AG04450 (cell line): ENCODE measurements at places on chromosomes 7 and 10. TPM values are rescaled to one million over a fixed set of nuclear protein-coding genes. Genes with fewer than 3 reads are reported as not detected.
A peak's percentile ranks its signal among the peaks of the same experiment; 100 is the strongest.

DNA sequence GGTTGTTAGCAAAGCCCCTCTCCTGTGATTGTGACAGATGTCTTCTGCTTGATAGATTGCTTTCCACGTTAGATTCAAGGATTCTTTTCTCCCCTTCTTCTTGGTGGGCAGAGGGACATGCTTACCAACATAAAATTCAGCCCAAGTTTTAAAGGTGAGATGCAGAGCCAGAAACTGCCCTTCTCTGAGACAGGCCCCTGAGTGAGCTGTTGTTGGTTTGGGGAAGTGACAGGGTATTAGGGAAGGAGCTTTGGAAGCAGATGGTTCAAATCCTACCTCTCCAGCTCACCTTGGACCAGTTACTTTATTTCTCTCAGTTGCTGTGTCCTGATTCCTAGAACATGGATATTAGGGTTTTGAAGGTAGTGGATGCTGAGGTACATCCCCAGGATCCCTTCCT is 53.0 kb downstream of the SORCS3 start:
- DNase-seq, result no peak

Gene SERPINE1
- 356 and 417 TPM in 2 replicates for polyA plus RNA-seq

Gene ADGRA1
- not detected in 2 replicates for polyA plus RNA-seq

Gene TAS2R40
- polyA plus RNA-seq, result not detected in 2 replicates

GRCh38 chr7:144720149-144720548 is 115.7 kb downstream of the TPK1 start:
- DNase-seq, result no peak

Gene TRIL
- polyA plus RNA-seq, result 0.15 and 0.16 TPM in 2 replicates

GRCh38 chr10:90969947-90970673 is 49.2 kb upstream of the ANKRD1 start:
- peak; percentile 18 for DNase-seq

DNA sequence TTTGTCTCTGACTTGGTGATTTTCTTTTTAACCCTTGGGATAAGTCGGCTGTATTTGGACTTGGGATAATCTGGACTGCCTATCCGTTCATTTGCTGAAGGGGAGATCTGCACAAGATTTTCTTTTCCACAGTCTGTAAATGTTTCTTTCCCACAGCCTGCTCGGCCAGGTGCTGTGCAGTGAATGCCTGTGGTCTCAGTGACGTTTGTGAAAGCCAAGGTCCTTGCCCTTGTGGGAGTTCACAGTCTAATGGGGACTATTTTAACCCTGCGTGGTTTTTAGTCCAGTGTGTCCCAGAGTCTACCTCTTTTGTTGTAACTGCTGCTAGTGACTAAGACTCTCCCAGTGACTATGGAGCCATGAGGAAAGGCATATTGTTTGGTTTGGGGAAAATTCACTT is 8.9 kb downstream of the PNLIP start:
- no peak for DNase-seq

Gene HOXA6
- 1.2 and 1.3 TPM in 2 replicates for polyA plus RNA-seq

GRCh38 chr7:158638001-158638400 is 50.4 kb upstream of the PTPRN2 start:
- DNase-seq, result no peak

- no peak for DNase-seq
These were observed 784 bp upstream of the SERPINE1 start for GRCh38 chr7:101125989-101126650.

Gene PKD2L1
- polyA plus RNA-seq, result not detected in 2 replicates

DNA sequence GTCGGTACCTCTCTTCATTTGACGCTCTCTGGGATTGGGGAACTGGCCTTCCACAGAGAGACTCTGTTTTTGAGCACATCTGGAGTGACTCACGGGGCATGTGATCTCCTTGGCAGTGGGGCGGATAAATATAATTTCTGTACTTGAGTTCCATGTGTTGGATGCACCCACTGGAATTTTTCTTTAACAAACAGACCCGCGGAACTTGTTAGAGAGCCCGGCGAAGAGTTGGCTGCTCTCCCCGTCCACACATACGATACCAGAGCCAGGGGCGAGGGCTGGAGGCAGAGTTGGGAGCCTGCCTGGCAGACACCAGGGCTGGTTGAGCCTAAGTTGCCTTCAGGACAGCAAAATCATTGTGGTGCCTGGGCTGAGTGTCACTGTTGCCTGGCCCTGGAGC is at the start of gene FAM180A:
FAM180A (minus strand) TSS at position 44 of the 400 bp plus-strand sequence. CDS start 233 bp downstream, outside the sequence.
- DNase-seq, result peak; percentile 78

- no peak for DNase-seq
These were observed 59.4 kb downstream of the PLPP4 start for GRCh38 chr10:120516426-120516825.

GRCh38 chr10:78567680-78568455 is 500.9 kb upstream of the ZMIZ1 start:
- no peak for DNase-seq

- DNase-seq, result no peak
These were observed 149.2 kb downstream of the REEP3 start for GRCh38 chr10:63670291-63670898.

DNA sequence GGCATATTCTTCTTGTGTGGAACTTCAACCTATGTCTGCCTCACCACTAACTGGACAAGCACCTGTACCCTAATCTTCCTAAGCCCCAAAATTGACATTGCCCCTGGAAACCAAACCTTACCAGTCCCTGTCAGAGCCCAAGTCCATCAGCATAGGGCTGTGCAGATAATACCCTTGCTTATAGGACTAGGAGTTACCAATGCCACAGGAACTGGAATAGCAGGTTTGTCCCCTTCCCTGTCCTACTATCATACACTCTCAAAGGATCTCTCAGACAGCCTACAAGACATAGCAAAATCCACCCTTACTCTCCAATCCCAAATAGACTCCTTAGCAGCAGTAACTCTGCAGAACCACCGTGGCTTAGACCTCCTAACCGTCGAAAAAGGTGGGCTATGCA is 19.8 kb downstream of the ZNF107 start:
- no peak for DNase-seq

DNA sequence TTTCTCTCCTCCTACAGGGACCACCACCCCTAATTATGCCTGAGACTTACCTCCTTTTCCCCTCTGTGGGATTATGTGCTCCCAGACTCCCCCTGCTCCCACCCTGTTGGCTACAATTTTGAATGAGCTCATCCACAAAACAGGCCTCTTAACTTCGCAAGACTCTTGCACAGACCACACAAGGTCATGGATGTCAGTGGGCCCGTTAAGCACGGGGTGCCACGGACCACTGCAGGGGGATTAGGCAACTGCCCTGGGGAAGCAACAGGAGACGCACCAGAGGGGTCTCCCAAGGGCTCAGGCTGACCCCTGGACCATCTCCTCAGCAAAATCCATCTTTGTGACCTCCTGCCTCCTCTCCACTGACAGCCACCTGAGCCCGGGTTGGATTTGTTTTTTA is 42.1 kb upstream of the COL13A1 start:
- DNase-seq, result peak; percentile 32

- DNase-seq, result no peak
These were observed 995 bp upstream of the CLDN3 start for GRCh38 chr7:73770860-73771670.

DNA sequence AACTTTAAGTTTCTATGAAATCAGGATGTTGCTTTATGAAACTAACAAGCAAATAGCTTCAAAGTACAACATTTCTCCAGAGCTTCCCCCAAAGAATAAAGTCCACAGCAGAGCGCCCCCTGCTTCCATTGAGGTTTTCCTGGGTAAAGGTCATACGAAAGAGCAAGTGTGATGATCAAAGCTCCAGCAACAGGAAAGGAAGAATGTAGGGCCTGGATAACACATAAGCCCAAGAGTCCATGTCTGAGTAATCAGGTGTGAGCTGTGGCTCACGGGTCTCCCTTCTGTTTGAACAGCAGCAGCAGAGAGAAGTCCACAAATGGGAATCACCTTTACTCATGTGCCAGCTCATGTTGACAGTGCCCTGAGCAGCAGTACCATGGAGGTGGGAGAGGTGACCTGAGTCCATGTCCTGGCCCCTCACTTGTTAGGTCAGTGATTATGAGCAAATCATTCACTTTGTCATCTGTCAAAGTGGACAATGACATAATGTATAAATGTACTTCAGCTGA is 50.5 kb downstream of the MRPL32 start:
- no peak for DNase-seq

DNA sequence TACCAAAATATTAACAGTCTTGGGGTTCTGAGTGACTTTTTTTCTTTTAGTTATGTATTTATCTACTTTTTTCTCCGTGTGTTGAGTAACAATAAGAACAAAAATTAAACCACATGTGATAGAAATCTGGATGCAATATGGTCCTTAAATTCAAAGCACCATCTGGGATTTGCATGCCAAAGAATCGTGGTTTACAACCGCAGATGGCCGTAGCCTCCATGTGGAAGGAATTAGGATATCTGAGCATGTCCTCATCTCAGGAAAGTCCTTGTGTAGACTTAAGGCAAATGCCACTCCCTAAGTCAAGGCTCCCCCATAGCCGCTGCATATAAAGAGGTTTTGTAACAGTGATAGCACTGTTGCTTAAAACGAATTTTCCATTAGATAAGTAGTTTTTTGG is 304.0 kb downstream of the ZEB1 start:
- no peak for DNase-seq

DNA sequence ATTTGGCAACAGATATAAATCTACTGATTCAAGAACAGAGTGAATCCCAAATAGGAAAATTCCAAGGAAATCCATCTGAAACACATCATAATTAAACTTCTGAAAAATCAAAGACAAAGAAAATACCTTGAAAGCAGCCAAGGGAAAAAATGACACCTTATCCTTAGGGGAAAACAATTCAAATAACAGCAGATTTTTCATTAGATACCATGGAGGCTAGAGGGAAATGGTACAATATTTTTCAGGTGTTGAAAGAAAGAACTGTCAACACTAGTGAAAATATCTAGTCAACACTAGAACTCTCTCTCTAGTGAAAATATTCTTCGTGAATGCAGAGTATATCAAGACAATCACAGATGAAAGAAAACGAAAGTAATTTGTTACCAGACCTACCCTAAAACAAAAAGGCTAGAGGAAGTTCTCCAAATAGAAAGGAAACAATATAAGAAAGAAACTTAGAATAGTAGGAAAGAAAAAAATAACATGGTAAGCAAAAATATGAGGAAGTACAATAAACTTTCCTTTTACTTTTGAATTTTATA is 5.7 kb upstream of the FAM241B start:
- no peak for DNase-seq

- no peak for DNase-seq
These were observed 114.4 kb upstream of the GLI3 start for GRCh38 chr7:42351316-42351935.

Gene TUBB8
- 0.20 TPM in 1 of 2 replicates, not detected in the other for polyA plus RNA-seq

- no peak for DNase-seq
These were observed 236.0 kb downstream of the GLRX3 start for GRCh38 chr10:130372222-130372621.

- no peak for DNase-seq
These were observed 15.5 kb downstream of the CAMK2G start for GRCh38 chr10:73858750-73859427.

GRCh38 chr10:131726076-131726880 is 174.5 kb upstream of the PPP2R2D start:
- DNase-seq, result no peak

- DNase-seq, result no peak
These were observed 44.2 kb downstream of the CAMK2B start for GRCh38 chr7:44280993-44281721.

Gene UCMA
- not detected in 2 replicates for polyA plus RNA-seq

Gene ACSL5
- 1.8 and 2.0 TPM in 2 replicates for polyA plus RNA-seq

Gene CAMK2B
- 0.12 TPM in 1 of 2 replicates, not detected in the other for polyA plus RNA-seq

Gene SHTN1
- 6.7 and 9.9 TPM in 2 replicates for polyA plus RNA-seq

GRCh38 chr10:82190432-82191260 is 315.7 kb downstream of the NRG3 start:
- no peak for DNase-seq

Gene PALD1
- 0.17 TPM in 2 replicates for polyA plus RNA-seq

DNA sequence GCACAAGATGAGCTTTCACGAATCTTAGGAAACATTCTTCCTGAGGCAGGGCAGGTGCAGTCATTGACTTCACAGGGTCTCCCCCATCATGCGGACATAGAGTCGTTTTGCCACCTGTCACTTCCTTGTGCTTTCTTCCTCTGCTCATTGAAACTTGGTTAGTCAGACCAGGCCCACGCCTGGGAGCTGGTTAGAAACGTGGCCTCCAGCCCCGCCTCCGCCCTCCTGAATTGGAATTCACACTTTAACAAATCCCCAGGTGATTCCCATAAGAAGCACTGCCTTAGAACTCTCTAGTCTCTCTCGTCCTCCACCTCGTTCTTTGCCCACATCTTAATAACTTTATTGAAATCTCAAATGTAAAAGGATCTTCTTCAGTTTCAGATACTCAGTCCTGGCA is 265.5 kb upstream of the FZD8 start:
- DNase-seq, result no peak

DNA sequence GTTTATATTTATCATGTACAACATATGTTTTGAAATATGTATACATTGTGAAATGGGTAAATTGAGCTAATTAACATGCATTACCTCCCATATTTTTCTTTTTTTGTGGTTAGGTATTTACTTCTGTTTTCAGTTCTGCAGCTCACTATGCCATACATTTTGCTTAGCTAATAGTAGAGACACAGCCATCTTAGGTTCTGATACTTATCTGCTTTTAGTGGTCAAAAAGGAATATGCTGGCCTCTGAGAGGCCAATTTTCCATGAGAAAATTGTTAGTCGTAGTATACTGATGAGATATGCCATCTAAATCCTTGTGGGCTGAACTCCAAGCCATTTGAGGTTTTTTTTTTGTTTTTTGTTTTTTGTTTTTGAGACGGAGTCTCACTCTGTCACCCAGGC is 31.0 kb downstream of the SGPL1 start:
- DNase-seq, result no peak

DNA sequence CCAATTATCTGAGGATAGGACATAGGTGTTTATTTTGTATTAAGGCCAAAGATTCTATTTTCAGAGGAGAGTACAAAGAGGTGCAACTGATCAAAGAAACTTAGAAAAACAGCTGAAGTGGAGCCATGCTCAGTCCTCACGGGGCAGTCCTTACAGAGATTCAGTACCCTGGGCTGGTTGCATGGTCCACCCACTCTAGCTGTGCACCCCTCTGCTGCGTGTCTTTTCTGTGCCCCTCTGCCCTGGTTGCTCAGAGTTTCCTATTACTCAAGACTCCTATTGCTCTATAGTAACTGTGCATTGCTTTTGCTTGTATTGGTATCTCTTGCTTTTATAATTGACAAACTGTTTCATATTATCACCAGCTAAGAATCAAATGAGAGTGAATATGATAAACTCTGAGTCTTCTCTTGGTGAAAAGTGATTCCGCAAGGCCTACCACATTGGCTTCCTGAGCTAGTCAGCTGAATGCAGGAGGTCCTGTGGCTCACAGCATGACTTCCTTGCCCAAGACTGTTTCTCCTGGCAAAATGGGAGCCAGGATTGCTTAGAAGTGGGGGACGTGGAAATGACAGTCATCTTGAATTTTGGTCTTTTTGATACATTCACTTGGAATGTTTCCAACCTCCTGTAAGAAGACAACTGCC is 137.0 kb downstream of the GLCCI1 start:
- DNase-seq, result no peak

Gene LAMB1
- polyA plus RNA-seq, result 266 and 290 TPM in 2 replicates
